ENCODE measurements at places on chromosomes 4 and X.

DNA sequence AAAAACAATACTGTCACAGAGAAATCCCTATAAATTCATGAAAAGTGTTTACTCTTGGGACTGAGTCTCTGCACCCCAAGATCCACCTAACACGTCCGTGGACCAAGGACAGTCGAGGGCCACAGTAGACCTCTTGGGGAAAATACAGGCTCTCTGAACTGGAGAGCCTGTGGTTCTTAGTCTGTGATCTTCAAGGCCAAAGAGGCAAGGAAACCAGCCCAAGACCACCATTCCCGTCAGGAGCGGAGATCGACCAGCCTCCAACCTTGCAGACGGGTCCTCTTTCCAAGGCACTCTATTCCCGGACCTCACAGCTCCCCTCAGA is 1.6 kb upstream of the APBB2 start:
- no peak for DNase-seq

DNA sequence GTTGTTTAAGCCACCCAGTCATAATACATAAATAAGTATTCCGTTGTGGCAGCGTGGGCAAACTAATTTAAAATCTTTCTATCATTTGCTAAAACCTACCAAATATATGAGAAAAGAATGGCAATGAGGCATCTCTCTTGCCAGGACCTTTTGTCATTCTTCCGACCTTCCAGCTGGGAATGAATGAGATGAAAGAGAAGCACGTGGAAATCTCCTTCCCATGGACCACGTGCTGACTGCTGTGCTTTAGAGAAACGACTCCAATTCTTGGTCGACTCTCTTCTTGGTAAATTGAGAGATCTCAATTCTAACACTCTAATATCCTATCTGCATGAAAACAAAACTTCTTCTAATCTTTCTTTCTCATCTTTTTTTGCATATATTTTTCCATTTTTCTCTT is 116.5 kb downstream of the COL25A1 start:
- no peak for DNase-seq

DNA sequence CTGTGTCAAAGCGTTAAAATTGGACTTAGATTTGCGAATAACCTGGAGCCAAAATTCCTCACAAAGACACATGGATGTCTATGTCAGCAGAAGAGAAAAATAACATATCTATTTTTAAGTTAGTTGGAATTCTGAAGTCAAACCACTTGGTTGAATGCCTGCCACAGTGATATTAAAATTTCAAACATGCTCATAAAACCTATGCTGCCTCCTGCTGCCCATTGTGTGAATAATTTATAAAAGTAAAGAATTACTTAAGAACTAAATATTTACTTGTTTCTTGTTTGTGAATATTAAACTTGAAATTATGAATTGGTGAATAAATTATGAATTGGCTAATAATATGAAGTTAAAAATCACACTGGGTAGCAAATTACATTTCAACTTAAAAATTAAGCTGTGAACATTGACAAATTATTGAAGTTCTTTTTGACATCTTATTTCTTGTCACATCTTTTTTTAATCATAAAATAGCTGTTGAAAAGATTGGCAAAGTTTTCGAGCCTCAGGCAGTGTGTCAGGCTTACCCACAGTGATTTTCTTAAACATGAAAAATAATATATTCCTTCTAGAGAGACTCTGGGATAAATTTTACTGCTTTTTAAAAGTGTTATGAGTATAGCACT is 35.4 kb downstream of the FABP2 start:
- DNase-seq = peak; percentile 83

DNA sequence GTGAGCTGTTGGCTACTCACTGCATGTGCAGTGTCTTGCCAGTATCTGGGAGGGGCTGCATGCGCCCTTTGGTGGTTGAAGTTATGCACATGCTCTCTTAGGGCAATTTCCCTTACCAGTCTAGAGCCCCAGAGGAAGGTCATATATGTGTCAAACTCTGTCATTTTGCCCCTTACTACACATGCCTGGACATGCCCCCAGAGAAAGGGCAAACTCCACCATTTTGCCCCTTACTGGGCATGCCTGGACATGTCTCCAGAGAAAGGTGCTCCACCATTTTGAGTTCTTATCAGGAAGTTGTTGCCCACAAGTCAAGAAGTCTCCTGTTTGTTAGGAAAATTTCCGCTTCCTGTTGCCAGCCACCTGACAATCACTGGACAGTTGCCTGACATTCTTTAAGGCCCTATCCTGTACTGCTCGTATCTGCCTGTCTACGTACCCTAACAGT is 56.4 kb upstream of the PLAC8 start:
- DNase-seq = no peak

DNA sequence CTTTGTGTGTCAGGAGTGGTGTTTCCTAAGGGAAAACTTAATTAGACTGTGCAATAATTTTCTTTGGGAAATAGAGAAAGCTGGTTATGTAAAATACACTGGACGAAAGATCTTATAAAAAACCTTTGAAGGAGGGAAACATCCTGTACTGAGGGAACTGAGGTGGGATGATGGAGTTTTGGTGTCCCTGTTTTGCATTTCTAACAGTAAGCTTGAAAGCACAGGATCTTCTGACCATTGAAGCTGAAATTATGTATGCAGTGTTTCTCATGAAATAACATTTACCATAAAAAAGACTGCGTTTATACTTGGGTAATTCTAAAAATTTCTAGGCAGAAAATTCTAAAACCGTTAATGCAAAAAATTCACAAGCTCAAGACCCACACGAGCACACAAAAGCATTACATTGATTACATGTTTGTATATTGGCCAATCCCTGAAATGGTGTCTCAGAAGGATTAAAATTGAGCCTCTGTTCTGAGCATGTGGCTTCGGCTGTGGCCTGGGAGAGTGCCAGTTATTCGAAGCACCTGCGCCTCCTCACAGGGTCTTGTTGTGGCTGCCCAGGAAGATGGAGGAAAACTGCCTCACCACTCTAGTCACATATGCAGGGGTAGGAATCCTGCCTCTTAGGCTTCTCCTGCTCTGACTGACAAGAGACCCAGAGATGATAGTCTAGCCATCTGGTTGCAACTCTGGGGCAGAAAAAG is 49.5 kb downstream of the JADE3 start:
- no peak for DNase-seq
